Adipose tissue (tissue), 3 donors: ENCODE measurements at places on chromosomes 3 and 15. TPM values are rescaled to one million over a fixed set of nuclear protein-coding genes. Genes with fewer than 3 reads are reported as not detected.

ZIC1 gene
- 2.7 TPM for polyA plus RNA-seq

TNIK gene
- 1.5 TPM for polyA plus RNA-seq

HOMER2 gene
- polyA plus RNA-seq, result 5.3 TPM

C3orf22 gene
- not detected for polyA plus RNA-seq

NR1I2 gene
- polyA plus RNA-seq, result not detected

ADGRG7 gene
- not detected for polyA plus RNA-seq

TMEM40 gene
- polyA plus RNA-seq, result not detected

TP63 gene
- polyA plus RNA-seq, result 0.16 TPM

LHFPL4 gene
- polyA plus RNA-seq, result not detected

KPNA4 gene
- polyA plus RNA-seq, result 15.1 TPM

HERC2 gene
- 15.5 TPM for polyA plus RNA-seq

OXTR gene
- polyA plus RNA-seq, result not detected

FOXL2 gene
- 0.01 TPM for polyA plus RNA-seq

RPLP1 gene
- 2,011 TPM for polyA plus RNA-seq

TUSC7 gene
- not detected for polyA plus RNA-seq

UBE2Q2 gene
- 44.0 TPM for polyA plus RNA-seq

GREM1 gene
- polyA plus RNA-seq, result 1.5 TPM

PLSCR1 gene
- polyA plus RNA-seq, result 99.6 TPM

GCSAM gene
- not detected for polyA plus RNA-seq

ZBBX gene
- not detected for polyA plus RNA-seq
